COR-L47 (cell line): ENCODE measurements at places on chromosomes 1 and 21.

- DNase-seq, result no peak
These were observed 48.4 kb downstream of the NEK7 start for GRCh38 chr1:198205016-198205684.

DNA sequence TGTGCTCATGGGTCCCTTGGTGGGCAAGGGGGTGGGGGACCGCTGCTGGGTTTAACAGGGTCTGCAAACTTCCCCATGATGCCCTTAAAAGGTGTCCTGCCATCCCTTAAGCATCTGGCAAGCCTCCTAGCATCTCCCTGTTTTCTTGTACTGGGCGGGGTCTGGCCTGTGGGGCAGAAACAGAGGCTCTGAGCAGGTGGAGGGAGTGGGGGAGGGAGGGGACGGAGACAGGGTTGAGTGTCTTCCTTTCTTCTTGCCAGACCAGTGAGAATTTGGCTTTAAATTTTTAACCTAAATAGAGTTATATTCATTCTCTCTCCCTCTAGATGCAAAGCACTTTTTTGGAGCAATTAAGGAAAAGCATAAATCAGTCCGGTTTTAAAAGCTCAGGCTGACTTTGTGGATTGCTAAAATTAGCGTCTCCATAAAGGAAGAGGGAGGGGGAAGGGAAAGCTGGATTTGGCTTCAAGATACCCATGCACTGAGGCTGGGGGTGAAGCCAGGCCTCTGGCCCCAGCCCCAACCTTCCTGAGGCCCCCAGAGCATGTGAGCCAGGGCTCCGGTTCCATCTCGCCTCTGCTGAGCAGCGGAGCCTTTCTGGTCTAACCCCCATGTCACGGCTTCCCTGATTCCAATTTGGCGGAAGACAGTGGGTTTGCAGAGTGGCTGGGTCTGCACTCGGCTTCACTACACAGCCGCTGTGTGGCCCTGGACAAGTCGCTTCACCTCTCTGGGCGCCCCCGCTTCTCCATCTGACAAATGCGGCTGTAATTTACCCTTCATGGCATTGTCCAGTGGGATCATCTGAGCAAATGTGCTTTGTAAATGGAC is 25.3 kb downstream of the IGSF21 start:
- no peak for DNase-seq

DNA sequence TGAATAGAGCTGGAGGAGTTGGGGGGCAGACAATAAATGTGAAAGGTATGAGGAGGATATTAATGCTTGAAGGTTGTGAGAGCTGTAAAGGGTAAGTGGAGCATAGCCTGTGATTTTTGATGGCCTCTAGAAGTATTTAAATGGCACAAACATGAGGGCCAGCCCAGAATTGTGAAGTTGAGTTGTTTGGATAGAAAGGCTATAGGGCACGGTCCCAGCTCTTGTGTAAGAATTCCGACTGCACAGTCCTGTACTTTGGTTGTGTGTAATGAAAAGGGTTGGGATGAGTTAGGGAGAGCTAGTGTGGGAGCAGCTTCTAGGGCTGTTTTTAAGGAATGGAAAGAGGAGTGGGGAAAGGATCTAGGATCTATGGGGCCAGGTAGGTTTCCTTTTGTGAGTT is 665.5 kb downstream of the USP25 start:
- no peak for DNase-seq

GRCh38 chr1:34851431-34852105 is 8.0 kb downstream of the SMIM12 start:
- DNase-seq, result no peak

- no peak for DNase-seq
These were observed 19.3 kb downstream of the B3GALT5 start for GRCh38 chr21:39631842-39632562.

GRCh38 chr1:180620581-180620980 is 11.2 kb upstream of the XPR1 start:
- DNase-seq, result no peak

GRCh38 chr1:63547621-63548294 is 24.4 kb downstream of the EFCAB7 start:
- DNase-seq, result no peak

GRCh38 chr1:172286629-172287076 is 133.8 kb upstream of the C1orf105 start:
- DNase-seq, result no peak

DNA sequence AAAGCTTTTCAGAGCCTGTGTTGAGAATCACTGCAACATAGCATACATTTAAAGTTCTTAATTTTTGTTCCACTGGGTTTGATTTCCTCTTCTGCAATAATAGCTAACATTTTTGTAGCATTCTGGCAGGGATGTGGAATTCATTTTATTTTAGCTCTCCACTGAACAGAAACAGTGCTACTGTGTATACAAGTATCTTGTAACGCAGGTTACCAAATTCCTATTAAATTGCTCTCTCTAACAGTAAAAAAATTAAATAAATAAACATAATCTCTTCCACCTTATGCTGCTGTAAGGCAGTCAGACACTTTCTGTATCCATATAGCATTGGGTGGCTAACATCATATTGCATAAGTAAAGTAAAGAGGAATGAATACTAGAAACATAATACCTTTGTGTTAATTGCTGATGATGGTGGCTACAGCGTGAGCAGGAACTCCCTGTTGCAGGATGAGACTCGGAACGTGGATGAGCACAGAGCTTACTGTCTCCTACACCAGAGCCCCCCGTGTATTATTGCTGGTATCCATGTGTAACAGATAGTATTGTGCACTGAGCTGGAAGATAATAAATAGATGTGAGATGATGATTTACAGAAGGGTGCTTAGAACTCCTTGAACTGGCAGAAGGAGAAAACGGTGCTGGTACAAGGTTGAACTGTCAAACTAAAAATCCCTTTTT is 276.9 kb upstream of the SNX7 start:
- no peak for DNase-seq

- DNase-seq, result no peak
These were observed 4.9 kb downstream of the UCHL5 start for GRCh38 chr1:193054169-193054675.

- DNase-seq, result no peak
These were observed 409.9 kb upstream of the ESRRG start for GRCh38 chr1:217133092-217133491.

DNA sequence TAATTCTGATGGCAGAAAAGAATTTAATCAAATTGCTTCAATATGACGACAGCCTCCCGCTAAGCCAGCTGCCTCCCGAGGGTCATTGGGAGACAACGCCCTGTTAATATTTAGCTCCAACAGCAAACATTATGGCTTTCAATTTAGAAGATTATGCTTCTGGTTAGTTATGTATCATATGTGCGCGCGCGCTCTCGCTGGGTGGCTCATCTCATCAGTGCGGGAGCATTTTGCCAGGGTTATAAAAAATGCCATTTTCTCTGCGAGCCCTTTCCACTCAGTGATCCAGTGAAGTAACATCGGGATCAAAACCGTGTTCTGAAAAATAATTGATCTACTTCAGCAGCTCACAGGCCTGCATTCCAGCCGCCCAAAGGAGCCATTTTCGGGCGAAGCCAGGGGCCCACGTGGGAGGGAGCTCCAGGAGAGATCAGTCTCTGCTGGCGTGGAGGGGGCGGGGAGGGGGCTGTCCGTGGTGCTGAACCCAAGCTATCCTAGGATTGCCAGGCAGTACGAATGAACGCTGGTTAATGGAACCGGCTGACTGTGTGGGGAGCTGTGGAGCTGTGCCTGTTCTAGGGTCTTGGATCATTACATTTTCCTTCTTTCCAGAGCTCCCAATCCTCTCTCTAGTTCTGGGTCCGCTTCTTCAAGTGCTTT is 219.1 kb upstream of the ZC3H12A start:
- DNase-seq, result peak; percentile 41

DNA sequence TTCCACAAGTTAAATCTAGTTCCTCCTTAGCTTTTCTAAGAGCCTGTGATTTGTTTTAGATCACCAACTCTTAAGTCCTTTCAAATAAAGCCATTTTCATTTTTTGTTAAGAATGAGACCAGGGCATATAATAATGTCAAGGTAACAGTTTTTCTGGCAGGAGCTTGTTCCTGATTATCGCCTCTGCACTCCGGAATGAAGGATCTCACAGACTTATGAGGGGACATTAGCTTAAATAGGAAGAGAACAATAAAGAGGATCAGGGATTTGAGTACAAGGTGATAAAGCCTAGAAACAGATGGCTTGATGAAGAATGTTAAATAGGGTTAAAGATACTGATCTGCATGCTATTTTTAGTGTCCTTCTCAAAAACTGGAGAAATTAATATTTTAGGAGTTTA is 13.6 kb upstream of the OTUD7B start:
- DNase-seq, result no peak

- DNase-seq, result no peak
These were observed 345.3 kb upstream of the VAMP3 start for GRCh38 chr1:7425771-7426170.

GRCh38 chr1:211566431-211567025 is 12.4 kb downstream of the SLC30A1 start:
- DNase-seq, result no peak

GRCh38 chr1:21216835-21217811 is 40.4 kb upstream of the EIF4G3 start:
- peak; percentile 7 for DNase-seq

- no peak for DNase-seq
These were observed 1153.1 kb upstream of the B3GALT2 start for GRCh38 chr1:194339471-194339870.

DNA sequence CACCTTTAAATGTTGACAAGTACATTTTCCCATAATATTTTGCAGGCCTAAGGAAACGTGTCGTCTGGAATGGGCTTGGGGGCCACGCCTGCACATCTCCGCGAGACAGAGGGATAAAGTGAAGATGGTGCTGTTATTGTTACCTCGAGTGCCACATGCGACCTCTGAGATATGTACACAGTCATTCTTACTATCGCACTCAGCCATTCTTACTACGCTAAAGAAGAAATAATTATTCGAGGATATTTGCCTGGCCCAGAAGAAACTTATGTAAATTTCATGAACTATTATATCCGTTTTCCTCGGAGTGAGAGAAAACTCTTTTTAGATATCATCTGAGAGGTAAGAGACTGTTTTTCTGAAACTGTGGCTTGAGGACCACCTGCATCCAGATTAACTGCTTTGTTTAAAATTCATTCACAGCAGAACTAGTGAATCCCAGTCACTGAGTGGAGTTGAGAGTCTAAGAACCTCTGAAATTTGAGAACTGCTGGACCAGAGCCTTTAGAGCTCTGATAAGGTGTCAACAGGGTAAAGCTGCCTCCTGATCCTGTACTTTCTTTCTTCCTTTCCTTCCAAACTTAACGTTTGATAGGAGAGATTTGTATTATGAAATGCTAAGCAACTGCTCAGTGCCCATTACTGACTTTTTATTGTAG is 811 bp downstream of the EXO1 start:
- no peak for DNase-seq

DNA sequence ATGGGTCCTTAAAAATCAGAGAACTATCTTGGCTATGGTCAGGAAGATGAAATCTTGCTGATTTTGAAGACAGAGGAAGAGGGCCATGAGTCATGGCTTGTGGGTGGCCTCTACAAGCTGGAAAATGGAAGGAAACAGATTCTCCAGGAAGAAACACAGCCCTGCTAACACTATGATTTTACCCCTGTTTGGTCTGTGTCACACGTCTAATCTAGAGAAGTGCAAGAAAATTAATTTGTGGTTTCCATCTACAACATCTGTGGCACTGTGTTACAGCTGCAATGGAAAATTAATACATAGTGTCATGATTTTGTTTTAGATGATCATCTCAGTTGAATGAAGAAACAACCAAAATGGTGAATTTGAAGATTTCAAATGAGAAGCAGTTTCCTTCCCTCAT is 288.7 kb upstream of the NRIP1 start:
- no peak for DNase-seq

DNA sequence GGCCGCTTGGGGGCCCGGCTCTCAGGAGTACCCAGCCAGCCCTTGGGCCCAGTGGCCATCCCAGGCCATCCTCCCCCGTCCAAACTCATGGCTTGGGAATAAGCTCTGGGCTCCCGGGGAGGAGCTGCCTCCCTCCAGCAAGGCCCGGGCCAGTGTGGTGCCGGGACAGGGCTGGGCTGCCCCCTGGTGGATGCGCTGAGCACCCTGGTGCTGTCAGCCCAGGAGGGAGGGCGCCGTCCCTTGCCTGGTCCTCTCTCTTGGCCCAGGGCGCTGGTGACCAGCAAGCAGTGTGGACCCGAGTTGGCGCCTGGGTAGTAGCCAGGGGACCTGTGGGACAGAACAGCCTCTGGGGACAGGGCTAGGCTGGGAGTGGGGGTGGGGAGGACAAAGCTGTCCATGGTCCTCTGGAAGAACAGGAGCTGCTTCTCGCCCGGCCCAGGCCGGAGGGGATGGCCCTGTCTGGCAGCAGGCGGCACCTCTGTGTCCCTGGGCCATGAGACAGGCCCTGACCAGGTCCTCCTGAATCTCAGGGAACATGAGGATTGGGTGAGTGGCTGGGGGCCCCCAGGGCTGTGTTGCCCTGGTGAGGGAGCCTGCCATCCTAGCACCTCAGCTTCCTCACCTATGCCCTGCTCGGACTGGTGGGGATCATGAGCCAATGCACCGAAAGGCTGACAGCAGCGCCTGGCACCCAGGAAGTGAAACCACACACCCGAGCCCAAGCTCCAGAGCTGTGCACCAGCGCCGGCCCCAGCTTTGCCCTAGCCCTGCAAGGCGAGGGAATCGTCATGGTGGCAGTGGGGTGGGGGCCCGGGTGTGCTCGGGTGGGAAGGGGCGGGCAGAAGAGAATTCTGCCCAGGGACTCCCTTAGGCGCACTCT is 9.4 kb downstream of the MORN1 start:
- DNase-seq, result no peak

DNA sequence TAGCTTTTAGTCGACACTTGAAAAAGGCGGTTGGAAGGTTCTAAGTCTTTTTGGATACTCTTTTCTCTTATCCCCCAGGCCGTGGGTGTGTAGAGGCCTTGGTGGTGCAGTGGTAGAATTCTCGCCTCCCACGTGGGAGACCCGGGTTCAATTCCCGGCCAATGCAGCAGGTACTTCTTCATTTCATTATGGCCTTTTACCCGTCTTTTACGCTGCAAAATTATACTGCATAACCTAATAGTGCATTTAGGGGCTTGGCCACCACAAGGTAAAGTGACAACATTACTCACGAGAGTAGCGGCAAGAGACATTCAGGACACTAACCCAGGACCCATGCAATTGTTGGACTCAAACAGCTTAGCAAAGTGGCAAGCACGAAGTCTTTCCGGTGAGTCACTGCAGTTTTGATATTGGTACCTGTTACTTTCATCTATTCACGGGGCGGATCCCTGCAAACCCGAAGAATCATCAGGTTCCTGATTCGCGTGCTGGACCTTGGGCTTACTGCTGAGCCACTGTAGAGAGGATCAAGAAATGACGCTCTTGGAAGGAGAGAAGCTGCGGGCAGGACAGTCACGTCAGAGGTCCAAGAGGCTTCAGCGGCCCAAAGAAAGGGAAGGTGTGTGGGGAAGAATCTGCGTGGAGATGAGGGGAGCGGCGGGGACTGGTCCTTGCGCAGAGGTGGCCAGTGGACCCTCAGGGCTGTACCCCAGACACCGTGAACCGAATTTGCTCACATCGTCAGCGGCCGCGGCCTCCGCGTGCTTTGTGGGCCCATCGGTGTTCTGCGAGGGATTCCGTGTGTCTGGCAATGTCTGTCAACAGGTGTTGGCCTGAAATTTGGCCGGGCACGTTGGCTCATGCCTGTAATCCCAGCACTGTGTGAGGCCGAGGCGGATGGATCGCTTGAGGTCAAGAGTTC is 12.9 kb upstream of the RNU1-4 start:
- DNase-seq, result no peak
